ENCODE measurements at places on chromosomes 6 and 20.

DNA sequence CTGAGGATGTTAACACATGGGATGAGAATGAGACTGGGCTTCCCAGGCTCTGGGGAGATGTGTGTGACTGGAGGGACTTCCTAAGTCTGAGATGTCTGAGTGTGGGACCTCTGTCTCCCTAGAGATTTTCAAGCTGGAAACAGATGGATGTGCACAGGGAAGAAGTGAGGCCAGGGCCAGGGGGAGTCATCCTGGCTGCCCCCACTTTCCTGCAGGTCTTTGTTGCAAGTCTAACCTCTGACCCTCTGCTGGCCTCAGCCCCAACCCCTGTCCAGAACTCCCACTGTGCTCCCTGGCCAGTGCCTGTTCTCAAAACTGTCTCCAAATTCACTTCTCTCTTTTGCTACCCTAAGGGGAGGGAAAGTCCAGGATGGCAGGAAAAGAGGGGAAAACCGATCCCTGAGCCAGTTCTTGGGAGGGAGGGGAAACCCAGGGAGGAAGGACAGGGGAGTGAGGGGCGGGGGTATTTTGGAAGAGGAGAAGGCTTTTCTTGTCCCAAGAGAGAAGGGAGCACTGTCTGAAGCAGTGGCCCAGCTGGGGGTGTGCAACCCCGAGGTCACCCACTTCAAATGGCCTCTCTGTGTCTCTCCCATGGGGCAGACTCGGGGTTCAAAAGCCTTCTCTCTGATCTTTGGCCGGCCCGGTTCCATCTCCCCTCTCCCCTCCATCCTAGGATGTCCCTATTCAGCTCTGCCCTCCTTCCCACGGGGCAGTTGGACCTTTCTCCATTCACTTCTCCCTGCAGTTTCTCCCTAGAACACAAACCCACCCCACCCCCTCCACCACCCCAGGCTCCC lies 3.1 kb downstream of the PPP1R18 start:
- peak; percentile 9 for DNase-seq

DNA sequence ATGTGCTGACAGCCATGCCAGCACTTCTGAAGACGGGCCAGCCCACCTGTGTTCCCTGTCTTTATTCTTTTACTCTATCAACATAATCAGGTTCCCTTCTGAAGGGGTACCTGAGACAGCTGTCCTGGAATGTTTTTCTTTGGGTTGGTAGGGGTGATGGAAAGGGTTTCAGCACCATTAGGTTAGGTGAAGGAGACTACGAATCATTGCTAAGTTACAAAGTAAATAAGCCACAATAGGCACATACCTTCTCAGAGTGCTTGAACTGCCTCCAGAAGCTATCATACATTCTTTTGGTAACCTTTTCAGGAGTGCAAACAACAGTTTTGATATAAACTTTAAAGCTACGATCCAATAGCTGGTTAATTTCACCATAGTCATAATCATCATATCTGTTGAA lies 106.3 kb downstream of the SESN1 start:
- DNase-seq: no peak

DNA sequence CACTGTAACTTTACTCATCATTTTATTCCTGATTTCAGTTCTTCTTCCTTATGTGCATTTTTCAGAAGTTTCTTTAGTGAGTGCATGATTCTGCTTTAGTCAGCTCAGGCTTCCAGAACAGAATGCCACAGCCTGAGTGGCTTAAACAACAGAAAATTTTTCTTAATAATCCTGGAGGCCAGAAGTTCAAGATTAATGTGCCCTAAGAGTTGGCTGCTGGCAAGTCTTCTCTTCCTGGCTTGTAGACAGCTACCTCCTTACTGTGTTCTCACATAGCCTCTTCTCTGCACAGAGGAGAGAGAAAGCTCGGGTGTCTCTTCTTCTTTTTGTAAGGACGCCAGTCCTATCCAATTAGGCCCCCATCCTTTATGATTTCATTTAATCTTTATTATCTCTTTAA lies 443.1 kb upstream of the RGS17 start:
- no peak for DNase-seq

GRCh38 chr6:34143196-34143883 lies 2.5 kb downstream of the GRM4 start:
- DNase-seq: no peak

DNA sequence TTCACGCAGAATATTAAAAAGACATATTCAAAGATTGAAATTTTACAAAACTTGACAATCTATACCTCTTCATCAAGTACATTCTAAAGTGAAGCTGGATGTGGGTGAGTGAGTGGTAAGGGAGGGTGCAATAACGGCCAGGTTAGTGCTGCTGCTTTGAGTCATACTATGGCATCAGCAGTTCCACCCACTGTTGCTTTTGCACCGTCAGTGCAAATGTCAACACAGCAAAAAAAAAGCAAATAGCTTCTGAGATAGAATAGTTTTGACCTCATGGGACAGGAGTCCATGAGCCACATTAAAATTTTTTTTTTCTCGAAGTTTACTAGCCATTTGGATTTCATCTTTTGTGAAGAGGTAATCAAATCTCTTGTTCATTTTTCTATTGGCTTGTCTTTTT lies 31.8 kb downstream of the PSMF1 start:
- no peak for DNase-seq

DNA sequence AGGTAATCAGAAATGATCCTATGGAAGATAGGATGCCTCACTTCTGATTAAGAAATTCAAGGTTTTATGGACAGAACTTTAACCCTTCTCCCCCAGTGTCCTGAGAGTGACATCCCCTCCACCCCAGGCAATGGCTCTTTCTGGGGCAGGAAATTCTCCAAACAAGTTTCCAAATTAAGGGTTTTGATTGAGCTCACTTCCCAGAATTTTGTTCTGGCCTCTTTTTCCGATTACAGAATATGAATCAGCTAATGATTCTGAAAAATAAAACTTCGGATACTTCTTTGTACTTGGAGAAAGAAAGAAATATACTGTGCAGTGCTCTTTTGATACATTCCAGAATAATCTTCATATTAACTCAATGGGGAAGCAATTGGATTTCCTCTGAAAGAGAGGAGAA lies 32.8 kb upstream of the TASP1 start:
- no peak for DNase-seq

GRCh38 chr6:29749308-29749662 lies 26.1 kb downstream of the HLA-F start:
- no peak for DNase-seq

- no peak for DNase-seq
Measured at GRCh38 chr6:25882051-25882496, 8.0 kb upstream of the SLC17A3 start.

DNA sequence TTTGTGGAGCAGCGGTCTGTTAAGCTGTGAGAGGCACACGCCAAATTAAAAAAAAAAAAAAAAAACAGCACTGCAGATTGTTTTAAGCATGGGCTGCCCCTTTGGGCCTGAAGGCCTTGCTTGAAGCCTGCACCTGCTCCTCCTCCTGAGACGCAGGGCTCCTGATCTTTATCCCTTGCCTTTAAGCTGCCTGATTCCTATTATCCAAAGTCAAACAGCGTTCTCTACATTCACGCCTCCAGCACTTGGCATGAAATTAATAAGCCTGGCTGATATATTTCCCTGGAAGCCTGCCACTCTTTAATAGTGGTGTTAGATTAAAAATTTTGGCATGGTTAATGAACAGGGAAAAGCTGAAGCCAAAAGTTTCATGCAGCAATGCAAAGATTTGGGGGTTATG lies 163.9 kb downstream of the FAXC start:
- DNase-seq: no peak

DNA sequence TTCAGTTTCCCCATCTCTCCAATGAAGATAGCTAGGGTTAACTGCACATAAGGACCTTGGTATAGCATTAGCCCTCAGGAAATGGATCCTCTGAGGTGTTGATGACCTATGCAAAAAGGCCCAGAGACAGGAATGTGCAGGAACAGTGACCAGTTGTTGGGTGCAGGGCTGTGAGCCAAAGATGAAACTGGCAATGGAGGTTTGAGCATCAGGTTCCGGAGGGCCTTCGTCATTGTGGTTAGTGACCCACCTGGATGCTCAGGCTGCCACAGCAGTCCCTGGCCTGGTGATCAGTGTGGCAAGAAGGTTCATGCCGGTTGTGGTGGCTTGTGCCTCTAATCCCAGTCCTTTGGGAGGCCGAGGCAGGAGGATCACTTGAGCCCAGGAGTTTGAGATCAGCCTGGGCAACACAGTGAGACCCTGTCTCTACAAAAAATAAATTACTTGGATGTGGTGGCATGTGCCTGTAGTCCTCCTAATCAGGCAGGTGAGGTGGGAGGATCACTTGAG lies 43.7 kb downstream of the TM9SF4 start:
- no peak for DNase-seq

DNA sequence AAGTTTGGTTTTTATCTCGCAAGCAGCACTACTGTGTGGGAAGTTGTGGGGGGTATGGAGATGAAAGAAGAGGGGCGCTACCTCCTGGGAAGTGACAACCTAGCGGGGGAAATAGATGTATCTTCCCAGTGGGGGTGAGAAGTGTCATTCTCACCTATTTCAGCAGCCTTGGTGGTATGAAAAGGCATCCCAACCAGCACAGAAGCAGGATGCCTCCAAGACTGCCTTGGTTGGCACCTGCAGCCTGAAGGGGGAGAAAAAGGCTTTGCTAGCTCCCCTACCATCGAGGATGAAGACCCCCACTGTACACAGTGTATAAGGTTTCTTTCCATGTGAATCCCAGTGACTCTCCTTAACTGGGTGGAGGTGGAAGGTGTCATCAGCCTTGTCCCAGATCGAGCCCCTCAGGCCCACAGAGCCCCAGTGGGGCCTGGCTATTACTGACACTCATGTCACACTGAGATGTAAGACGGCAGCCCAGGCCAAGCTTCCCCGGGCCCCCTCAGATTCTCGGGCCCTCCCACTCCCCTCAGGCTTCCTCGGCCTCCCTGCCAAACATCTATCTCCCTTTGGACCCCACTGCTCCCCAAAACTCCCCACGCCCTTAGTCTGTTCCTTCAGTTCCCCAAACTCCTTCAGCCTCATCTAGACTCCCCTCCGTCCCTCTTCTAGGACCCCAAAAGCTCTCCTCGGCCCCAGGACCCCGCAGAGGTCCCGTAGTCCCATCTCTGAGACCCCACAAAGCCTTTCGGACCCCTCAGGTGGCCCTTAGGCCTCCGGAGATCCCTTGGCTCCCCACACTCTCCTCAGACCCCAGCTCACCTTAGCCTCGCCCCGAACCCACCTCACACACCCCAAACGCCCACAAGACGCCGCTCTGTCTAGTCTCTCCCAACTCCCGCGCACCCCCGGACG lies 688 bp downstream of the COMMD7 start:
- DNase-seq: no peak

DNA sequence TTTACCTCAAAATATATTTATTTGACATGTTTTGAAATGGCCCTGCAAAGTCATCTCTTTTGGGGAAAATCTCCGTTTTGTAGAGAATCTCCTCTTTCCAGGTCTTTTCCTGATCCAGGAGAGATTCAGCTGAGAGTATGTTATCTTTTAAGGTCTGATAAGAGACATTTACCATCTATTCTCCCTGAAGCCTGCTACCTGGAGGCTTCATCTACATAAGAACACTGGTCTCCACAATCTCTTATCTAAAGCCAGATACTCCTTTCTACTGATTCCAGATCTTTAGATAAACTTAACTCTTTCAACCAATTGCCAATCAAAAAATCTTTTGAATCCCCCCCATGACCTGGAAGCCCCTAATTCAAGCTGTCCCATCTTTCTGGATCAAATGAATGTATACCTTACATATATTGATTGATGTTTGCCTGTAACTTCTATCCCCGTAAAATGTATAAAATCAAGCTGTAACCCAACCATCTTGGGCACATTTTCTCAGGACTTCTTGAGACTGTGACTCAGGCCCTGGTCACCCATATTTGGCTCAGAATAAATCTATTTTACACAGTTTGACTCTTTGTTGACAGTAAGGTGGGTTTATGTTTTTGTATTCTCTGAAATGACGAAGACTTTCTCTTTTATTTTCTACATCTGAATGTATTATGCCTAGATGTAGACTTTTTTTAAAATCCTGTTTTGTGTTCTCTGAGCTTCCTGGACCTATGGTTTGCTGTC lies 95.5 kb downstream of the ECT2L start:
- no peak for DNase-seq

DNA sequence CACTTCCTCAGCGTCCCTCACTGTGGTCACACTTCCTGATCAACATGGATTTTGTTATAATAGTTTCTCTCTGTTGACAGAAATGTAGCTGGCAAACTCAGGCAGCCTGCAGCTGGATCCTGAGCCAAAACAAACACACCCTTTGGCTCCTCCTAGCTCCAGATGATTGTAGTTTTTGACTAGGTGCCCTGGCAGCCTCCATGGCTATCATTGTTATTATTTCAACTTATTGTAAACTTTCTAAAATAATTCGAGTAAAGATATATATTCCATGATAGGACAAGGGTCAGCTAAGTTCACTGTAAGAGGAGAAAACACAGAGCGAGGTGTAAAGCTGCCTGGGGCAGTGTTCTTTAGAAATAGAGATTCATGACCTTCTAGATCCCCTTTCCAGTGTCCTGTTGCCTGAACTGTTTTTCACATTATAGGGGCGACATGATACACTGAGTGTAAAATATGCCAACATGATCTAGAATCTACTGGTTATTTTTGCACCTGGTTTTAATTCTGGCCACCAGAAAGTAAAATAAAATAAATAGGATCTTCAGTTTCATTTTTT lies 98.2 kb upstream of the HDGFL1 start:
- no peak for DNase-seq

All from amygdala (tissue), 56 donors.